Activated T-cell treated with anti-CD3 and anti-CD28 coated beads, Interleukin-2, amount 50 U/mL, for 24 hours (primary cell): ENCODE measurements at places on chromosomes 7 and 10.

GRCh38 chr7:158519633-158520174 is 67.9 kb downstream of the PTPRN2 start:
- no peak for DNase-seq

- DNase-seq: no peak
These were observed 368.4 kb upstream of the ZMIZ1 start for GRCh38 chr10:78700413-78700812.

DNA sequence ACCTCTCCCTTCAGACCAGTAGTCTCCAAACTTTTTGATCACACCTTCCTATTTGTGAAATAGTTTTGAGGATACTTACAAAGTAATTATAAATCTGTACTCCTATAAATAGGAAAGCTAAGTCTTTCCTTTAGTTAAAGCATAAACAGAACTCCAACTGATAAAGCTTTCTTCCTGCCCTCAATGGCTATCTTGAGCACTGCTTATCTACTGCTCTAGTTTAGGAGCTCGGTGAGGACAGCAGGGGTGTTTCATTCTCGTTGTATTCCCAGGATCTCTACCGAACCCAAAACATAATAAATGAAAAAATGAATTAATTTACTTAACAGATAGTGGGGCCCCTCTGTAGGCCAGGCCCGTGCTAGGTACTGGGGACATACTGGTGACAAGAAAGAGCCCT is 17.7 kb downstream of the SORBS1 start:
- no peak for DNase-seq

DNA sequence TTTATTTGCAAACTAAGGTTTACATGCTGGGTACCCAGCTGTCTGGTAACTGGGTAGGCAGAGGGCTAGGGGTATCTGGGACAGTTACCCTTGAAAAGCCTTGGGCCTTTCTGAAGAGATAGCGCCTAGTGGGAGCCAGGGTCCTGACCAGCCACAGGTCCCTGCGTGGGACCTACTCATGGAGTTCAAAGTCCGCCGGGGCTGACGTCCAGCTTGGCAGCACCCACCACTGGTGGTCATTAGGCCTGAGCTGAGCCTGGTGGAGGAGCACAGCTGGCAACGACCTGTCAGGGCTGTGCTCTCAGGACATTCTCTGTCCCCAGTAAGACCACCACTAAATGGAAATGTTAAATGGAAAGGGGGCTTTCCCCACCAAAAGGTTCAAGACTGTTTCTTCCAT is 20.0 kb downstream of the GUSB start:
- DNase-seq: peak; percentile 12

DNA sequence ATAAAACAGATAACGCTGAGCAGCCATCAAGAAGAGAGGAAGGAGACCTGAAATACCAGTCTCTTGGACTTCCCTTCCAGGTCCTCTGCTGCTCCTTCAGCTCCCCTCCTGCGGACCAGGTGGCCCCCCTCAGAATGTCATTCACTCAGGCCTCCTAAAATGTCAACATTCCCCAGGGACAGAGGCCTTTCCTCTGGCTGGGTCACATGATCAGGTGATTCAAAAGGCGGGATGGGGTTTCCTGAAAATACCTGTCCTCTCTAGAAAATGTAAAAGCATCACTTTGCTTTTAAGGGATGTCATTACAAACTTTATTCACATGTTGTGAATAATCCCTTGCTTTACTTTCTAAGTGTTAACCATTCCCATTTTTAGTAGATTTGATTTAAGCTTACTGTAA is 311.1 kb downstream of the INHBA start:
- DNase-seq: no peak

DNA sequence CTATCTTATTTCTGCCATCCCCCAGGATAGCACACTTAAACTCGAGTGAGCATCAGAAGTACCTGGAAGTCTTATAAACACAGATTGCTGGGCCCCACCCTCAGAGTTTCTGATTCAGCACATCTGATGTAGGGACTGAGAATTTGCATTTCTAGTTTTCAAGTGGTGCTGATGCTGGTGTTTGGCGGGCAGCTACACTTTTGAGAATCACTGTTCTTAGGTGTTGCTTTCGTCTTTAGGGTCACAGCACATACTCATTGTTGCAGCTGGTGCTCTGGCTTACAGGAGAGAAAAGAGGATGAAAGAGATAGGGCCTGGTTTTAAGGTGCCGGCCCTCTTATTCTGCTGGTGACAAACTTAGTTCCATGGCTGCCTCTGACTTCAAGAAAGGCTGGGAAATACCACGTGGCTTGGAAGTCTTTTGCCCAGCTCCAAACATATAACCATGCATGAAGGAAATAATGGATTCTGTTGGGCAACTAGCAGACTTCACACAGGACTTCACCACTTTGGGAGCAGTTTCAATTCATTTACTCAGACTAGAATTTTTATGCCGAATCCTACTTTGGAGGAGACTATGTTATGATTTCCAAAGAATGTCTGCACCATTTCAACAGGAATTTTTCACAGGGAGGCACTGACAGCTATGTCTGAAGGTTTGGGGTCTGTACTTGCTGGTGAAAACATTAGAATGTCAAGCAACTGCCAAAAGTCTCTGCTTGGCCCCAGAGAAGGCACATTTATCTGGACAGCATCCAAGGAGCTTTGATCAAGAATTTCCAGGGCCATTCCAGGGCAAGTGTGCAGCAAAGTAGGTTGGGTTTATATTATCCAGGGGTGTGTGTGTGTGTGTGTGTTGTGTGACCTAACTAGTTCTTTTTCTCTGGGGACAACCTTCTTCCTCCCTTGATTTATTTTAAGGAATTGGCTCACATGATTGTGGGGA is 6.9 kb upstream of the MINDY4 start:
- no peak for DNase-seq

GRCh38 chr7:81902536-81902935 is 132.7 kb upstream of the HGF start:
- no peak for DNase-seq

DNA sequence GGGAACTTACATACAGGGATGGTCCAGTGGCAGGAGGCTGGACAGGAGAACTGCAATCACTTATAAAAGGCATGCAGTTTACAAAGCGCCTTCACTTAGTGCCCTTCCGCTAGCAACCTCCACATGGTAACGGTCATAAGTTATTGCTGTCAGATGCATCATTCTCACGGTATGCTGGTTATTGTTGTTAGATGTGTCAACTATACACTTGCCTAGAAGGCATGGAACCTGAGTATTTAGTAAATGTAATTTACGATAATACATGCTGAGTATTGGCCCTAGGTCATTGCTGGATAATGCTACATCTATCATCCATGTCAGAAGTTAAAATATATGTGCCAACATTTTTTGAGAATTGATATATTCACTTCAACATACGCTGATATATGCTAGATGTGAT is 155.1 kb upstream of the MBL2 start:
- no peak for DNase-seq

DNA sequence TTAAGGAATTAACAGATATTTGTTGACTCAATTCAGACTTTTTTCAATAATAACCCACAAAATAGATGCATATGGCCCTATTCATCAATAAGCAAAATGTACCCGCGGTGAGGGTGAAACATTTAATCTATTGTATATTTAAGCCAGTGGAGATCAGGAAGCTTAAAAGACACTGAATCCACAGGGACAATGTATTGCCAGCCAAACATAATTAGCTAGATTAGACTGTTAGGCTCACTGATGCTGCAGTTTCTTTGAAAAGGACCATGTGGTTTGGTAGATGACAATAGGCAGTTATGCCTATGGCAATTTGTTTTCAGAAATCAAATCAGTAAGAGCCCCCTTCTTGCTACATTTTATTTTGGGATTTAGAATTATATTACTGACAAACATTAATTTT is 87.3 kb upstream of the PLXDC2 start:
- DNase-seq: no peak

GRCh38 chr10:60534761-60535389 is 145.2 kb upstream of the ANK3 start:
- no peak for DNase-seq

DNA sequence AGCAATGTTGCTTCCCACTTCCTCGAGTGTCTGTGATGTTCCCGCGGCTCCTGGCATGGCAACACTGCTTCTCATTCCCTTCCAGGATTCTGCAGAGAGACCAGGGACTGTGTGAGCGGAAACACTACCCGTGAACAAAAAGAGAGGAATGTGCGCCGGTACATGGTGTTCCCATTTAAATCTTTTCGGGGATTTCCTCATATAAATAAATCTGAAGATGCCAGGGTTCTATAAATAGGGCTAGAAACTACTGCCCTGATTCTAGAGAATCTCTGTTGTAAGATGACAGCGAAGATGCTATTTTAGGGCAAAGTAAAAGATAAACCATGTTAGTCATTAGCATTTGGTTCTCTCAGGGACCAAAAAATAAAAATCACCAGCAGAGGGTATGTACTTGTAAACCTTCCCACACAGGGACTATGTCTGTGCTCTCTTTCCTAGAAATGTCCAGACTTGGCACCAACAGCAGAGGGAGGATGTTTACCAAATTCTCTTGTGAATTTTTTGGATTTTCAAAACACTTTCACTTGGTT is 92.2 kb upstream of the DDC start:
- peak; percentile 21 for DNase-seq

- no peak for DNase-seq
These were observed 1326.4 kb upstream of the SORCS1 start for GRCh38 chr10:108490944-108491343.

GRCh38 chr10:100972115-100972903 is 3.0 kb downstream of the SEMA4G start:
- DNase-seq: no peak

DNA sequence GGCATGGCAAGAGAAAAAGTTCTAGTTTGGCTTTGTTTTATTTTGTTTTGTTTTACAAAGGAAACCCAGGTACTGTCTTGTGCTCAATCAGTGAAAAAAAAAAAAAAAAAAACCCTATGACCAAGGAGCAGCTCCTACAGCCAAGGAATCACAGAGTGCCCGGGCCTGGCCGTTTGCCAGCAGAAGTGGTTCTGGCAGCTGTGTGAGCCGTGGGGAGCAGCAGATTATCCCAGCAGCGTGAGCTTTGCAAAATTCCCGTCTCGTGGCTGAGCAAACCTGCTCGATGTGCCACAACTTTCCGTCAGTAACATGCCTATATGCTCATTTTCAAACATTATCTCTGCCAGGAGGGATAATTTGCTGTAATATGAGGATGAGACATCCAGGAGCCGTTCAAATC is 293.7 kb downstream of the POU6F2 start:
- no peak for DNase-seq

DNA sequence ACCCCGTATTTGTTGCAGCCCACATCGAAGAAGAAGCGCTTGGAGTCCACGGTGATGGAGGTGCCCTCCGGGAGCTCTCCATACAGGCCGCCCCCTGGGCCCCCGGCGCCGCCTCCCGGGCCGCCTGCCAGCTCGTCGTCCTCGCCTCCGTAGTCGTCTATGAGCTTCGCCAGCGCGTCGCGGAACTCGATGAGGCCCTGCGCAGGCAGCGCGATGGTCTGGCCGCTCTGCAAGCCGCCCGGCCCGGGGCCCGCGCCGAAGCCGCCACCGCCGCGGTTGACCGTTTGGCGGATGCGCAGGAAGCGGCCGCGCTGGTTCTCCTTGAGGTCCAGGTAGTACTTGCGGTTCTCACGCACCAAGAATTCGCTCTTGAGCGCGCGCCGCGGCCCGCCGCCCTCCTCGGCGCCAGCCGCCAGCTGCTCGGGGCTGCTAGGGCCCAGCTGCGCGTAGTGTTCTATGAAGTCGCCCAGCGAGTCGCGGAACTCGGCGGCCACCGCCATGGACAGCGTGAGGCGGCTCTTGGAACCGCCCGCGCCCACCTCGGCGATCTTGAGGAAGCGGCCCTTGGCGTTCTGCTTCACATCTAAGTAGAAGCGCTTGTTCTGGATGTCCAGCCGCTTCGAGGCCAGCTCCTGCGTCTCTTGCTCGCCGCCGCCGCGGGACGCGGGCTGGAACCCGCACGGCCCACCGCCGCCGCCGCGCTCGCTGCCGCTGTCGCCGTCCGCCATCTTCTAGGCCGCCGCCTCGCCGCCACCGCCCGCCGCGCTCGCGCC is 523 bp downstream of the PURB start:
- peak; percentile 67 for DNase-seq

DNA sequence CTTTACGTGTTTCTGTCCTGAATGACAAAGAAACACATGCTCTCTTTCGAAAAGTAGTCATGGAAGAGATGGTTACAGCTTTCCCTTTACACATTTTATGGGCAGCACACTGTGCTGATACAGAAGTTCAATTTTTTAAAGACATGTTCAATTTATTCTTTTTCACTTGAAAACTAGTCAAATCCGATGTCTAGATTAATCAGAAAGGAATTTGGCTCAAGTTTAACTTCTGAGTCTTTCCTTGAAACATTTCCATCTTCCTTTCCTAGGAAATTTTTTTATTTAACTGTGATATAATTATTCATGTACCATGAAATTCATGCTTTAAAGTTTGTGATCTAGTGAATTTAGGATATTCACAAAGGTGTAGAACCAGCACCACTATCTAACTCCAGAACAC is 360.1 kb downstream of the TNS3 start:
- no peak for DNase-seq

DNA sequence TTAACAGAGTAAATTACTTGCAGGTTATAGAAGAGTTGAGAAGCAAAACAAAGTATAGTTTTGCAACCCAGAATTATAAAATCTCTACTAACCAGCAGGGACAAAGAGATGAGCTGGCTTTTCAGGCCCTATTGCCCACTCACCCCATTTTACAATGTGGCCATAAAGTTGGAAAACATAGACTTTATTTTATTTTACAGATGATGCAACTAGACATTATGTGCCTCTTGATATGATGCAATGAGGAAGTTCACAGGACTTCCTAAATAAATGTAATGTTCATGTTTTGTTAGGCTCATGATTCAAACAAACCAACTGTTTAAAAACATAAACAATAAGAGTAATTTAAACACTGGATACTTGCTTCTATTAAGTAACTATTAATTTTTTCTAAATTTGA is 141.1 kb upstream of the WNT16 start:
- no peak for DNase-seq

DNA sequence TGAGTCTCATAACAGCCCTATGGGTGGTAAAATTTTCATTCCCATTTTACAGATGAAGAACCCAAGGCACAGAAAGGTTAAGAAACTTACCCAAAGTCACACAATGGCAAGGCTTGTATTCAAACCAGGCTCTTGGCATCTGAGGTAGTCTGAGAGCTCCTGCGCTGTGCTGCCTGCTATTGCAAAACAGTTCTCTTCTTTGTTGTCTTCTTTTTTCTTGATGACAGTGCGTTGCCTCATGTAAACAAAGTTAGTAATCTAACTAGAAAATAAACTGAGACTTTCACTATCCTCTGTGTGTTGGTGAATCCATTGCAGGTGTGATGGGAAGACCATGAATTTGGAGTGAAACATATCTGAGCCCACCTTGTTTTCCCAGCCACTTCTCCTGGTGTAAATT is 240.8 kb downstream of the PTEN start:
- no peak for DNase-seq

GRCh38 chr10:65275296-65275695 is 1650.5 kb upstream of the LRRTM3 start:
- no peak for DNase-seq

- DNase-seq: no peak
These were observed 48.3 kb downstream of the ZNF783 start for GRCh38 chr7:149310113-149310836.

DNA sequence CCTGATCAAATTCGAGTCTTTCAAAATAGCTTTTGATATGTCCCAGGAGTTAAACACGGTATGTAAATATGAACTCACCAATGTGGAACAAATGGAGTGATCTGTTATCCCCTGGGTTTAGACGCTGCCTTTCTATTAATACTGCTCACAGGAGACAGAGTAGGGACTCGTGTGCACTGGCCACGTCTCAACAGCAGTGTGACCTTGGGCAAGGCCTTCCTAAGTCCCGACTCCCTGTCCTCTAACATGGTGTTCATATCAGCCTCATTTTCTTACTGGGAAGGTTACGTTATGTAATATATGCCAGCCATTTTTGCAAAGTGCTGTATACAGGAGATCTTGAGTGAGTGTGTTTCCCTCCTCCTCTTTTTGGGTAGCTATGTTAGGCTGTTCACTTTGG is 1.8 kb downstream of the WDR37 start:
- DNase-seq: no peak
